Lung (tissue), 17 donors: ENCODE measurements at places on chromosomes 16 and 17. TPM values are rescaled to one million over a fixed set of nuclear protein-coding genes. Genes with fewer than 3 reads are reported as not detected.

The NOG gene
- 2.2 TPM for total RNA-seq

The SCGB1C2 gene
- not detected for total RNA-seq

The LPCAT2 gene
- total RNA-seq = 24.6 TPM

The HASPIN gene
- 0.55 TPM for total RNA-seq

The TBX21 gene
- 0.77 TPM for total RNA-seq

The CSF3 gene
- total RNA-seq = 1.7 TPM

The CCL3 gene
- 31.6 TPM for total RNA-seq

The ZG16 gene
- 0.06 TPM for total RNA-seq

The P2RX1 gene
- total RNA-seq = 4.6 TPM

The ATP2A1 gene
- 0.92 TPM for total RNA-seq

The LRRC59 gene
- 43.8 TPM for total RNA-seq

The RAB11FIP4 gene
- 19.1 TPM for total RNA-seq

The TMC8 gene
- 28.1 TPM for total RNA-seq

The TBC1D3I gene
- total RNA-seq = not detected

The CLEC18B gene
- 1.9 TPM for total RNA-seq

The HOXB1 gene
- not detected for total RNA-seq

The DNAI2 gene
- 14.2 TPM for total RNA-seq

The CCL1 gene
- total RNA-seq = not detected

The KRTAP4-9 gene
- total RNA-seq = not detected

The PPY gene
- total RNA-seq = not detected

The KRT33B gene
- not detected for total RNA-seq

The CIBAR2 gene
- total RNA-seq = 49.0 TPM

The EVPLL gene
- total RNA-seq = 1.1 TPM

The ZFHX3 gene
- 25.0 TPM for total RNA-seq

The KRTAP4-6 gene
- total RNA-seq = not detected

The WBP2 gene
- total RNA-seq = 127 TPM

The PRAC2 gene
- total RNA-seq = not detected

The ZFP3 gene
- total RNA-seq = 4.8 TPM

The NPIPB6 gene
- total RNA-seq = 6.1 TPM

The CBX2 gene
- total RNA-seq = 13.5 TPM

The GAS2L2 gene
- 4.6 TPM for total RNA-seq
